ENCODE measurements at places on chromosomes 12 and 14. TPM values are rescaled to one million over a fixed set of nuclear protein-coding genes. Genes with fewer than 3 reads are reported as not detected.

- DNase-seq = no peak
These were observed 78.0 kb downstream of the NOC4L start for GRCh38 chr12:132222096-132222807.

DNA sequence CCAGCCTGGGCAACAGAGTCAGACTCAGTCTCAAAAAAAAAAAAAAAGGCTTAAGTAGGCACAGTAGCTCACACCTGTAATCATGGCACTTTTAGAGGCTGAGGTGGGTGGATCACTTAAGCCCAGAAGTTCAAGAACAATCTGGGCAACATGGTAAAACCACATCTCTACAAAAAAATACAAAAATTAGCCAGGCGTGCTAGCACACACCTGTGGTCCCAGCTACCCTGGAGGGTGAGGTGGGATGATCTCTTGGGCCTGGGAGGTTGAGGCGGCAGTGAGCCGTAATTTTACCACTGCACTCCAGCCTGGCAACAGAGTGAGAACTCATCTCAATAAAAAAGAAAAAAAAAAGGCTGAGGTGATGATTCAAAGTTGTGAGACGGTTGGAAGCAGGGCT is 9.1 kb upstream of the RESF1 start:
- DNase-seq = no peak

- DNase-seq = no peak
These were observed 11.2 kb downstream of the RHOF start for GRCh38 chr12:121781998-121782979.

AKAP5 gene
- 0.33 TPM for total RNA-seq

TAS2R19 gene
- total RNA-seq = 5.0 TPM

TEX52 gene
- not detected for total RNA-seq

DNA sequence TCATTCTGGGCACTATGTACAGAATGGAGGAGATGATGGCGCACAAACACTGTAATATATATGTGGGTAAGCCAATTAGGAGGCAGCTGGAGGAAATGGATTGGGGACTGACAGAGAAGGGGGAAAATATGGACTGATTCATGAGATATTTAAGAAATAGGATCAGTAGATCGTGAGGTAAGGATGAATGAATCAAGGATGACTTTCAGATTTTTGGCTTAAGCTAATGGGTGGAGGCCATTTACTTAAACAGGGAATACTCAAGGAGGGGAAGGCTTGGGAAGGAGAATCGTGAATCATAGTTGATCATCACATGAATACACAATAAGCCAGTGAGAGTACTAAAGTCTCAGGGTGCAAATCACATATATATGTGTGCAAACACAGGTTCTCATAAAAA is 11.2 kb upstream of the GNPNAT1 start:
- DNase-seq = no peak

DNA sequence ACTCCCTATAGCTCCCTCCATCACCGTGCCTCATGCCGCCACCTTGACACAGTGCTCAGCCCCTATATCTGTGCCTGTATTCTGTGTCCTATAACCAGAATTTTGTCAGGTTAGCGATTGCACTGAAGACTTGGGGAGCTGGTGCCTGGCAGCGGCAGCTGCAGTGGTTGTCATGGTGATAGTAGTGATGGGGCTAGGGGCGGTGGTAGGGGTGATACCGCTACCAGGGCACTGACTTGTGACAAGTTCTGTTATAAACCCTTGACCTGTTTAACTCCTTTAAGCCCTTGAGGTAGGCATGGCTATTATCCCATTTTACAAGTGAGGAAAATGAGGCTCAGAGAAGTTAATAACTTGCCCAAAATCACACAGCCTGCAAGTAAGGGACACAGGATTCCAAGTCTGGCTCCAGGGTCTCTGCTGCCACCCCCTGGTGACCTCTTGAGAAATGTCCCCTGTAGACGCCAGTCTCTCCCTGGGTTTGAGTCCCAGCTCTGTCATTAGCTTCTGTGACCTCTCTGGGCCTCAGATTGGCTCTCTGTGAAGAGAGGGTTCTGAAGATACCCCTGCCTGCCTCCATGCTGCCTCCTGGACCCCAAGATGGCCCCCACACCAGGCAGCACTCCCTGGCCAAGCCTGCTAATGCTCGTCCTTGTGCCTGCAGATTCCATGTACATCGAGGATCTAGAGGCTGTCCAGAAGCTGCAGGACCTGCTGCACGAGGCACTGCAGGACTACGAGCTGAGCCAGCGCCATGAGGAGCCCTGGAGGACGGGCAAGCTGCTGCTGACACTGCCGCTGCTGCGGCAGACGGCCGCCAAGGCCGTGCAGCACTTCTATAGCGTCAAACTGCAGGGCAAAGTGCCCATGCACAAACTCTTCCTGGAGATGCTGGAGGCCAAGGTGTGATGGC is 121.9 kb downstream of the ESRRB start:
- peak; percentile 55 for DNase-seq

- no peak for DNase-seq
These were observed 24.9 kb downstream of the CRACR2A start for GRCh38 chr12:3727877-3728632.

LALBA gene
- total RNA-seq = not detected
